CD8-positive, alpha-beta memory T cell (primary cell): ENCODE measurements at places on chromosomes 13 and 19.
A peak's percentile ranks its signal among the peaks of the same experiment; 100 is the strongest.

GRCh38 chr19:24098359-24098758 is 11.4 kb downstream of the ZNF254 start:
- no peak for DNase-seq

- peak; percentile 66 for DNase-seq
Observed at GRCh38 chr19:29277102-29277501, 64.2 kb upstream of the UQCRFS1 start.

GRCh38 chr13:104993708-104994107 is 1541.8 kb downstream of the EFNB2 start:
- no peak for DNase-seq

DNA sequence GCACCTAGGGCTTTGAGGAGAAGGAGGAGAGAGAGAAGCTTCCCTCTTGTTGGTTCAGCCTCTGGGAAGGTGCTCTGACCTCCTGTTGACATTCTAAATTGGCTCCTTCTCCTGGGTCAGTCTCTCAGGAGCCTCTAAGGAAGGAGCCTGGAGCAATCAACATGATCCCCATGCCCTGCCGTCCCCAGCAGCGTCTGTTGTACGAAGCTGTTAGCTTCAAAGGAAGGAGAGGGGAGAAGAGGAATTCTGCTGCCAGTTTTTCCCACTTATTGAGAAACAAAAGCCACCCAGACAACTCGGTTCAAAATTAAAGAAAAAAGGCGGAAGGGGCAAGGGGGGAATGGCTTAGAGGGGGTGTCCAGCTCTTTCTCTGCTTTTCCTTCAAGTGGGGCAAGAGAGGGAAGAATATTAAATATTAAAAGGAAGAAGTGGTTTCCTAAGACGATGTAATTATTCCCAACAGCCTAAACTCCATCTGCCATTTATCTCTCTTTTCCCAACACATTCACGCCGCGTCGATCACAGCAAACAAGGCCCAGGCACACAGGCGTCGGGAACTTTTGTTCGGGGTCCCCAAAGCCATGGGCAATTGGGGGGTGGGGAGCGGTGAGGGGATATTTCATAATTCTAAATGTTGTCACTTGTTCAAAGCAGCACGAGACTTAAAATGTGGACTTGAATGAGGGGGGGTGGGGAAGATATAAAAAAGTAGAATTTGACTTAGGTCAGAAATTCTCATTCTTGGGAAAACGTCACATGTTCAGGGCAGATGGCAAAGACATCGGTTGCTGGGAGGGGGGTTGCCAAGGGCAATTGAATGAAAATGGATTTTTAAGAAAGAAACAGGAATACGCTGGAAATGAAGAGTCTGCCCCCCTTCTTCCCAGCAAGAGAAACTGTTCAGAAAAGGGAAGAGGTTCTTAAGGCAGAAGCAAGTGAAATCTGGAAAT is 116.8 kb upstream of the CACNA1A start:
- no peak for DNase-seq

- no peak for DNase-seq
Observed at GRCh38 chr13:110316196-110316595, 9.1 kb downstream of the COL4A2 start.

- no peak for DNase-seq
Observed at GRCh38 chr13:100213576-100213975, 124.7 kb downstream of the PCCA start.

DNA sequence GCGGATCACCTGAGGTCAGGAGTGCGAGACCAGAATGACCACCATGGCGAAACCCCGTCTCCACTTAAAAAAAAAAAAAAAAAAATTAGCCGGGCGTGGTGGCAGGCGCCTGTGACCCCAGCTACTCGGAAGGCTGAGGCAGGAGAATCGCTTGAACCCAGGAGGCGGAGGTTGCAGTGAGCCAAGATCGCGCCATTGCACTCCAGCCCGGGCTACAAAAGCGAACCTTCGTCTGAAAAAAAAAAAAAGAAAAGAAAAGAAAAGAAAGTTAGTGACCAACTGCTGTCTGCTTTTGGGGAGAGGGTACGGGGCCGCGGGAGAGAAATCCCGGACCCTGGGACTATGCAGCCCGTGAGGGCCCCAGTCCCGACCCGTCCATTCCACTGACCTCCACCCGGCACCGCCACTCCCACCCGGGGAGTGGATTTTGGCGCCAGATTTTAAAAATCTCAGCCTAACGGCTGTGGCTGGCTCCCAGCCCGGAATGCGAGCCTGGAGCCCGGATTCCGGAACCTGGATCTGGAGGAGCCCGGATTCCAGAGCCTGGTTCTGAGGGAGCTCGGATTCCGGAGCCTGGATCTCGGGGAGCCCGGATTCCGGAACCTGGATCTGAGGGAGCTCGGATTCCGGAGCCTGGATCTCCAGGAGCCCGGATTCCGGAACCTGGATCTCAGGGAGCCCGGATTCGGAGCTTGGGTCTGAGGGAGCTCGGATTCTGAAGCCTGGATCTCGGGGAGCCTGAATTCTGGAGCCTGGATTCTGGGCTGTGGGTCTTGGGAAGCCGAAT is 6.1 kb upstream of the LMNB2 start:
- DNase-seq = no peak

GRCh38 chr13:43516401-43516833 is 270.4 kb downstream of the ENOX1 start:
- no peak for DNase-seq

GRCh38 chr19:43606569-43607229 is 5.2 kb upstream of the SRRM5 start:
- no peak for DNase-seq

- no peak for DNase-seq
Observed at GRCh38 chr13:91247768-91248167, 99.7 kb upstream of the MIR17HG start.

- DNase-seq = no peak
Observed at GRCh38 chr13:34513526-34513925, 428.5 kb upstream of the NBEA start.

GRCh38 chr13:100175078-100175802 is 86.3 kb downstream of the PCCA start:
- DNase-seq = no peak

DNA sequence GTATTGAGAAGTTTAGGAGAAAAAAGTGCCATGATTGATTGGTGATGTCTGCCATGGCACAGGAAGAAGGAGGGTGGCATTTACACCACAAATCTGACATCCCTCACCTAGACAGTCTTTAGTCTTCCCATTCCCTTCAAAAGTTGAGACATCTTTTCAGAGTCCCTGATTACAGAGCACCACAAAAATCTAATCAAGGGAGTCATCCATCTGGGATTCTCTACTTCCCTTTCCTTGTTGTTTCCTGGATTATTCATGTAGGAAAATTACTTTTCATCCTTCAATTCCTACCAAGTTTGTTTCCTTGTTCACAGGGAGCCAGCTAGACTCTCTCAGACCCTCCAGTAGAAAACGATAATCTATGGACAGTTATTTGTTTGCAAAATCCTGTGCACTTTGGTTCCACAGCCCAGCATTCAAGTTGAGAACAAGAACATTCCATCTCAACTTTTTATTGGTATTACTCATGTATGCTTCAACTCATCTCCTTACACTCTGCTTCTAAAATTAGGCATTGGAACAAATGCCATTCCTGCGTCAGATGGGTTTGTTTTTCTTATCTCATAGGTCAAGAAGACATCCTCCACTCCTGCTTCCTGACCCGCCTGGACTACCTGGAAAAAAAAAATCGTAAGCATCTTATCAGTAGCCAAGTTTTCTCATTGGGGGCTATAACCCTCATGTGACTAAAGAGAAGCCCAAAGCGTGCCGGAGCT is 259.9 kb downstream of the FOXO1 start:
- no peak for DNase-seq

- no peak for DNase-seq
Observed at GRCh38 chr13:111129465-111130115, 14.5 kb downstream of the ARHGEF7 start.

DNA sequence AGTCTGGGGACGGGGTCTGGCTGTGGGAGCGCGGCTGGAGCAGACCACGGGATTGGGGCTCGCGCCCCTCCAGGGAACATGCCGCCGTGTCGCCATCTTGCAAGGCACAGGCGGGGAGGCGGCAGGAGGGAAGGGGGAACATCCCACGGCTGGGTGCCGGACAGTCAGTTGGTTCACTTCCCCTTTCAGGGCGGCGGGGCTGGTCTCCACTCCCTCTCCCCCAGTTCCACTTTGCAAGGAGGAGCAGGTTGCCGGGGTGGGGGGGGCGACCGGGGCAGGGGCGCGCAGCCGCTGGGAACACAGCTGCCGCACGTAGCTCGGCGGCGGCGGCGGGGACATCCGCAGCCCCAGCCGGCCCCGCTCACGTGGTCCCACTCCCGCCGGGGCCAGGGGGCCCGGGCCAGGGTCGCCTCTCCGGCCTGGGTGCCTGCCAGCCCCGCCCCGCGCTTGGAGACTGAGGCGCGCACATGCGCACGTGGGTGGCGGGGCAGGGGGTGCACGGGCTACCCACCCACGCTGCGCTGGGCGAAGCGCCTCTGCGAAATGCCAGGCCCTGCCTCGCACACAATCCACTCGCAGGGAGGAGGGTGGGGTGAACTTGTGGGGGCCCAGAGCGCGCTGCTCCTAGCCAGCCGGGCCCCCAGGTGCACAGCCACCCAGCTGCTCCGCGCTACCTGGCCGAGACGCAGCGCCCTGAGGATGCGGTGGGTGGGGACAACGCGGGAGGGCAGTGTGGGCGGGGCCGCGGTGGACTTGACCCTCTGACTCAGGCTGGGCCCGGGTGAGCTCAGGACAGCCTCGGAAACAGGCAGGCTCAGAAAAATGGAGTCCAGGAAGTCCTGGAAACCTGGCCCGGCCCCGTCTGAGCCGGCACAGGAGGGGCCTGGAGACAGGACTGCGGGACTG is 6.4 kb downstream of the KLF16 start:
- no peak for DNase-seq

GRCh38 chr13:114119196-114119595 is 13.2 kb downstream of the RASA3 start:
- DNase-seq = no peak

- DNase-seq = no peak
Observed at GRCh38 chr19:19538785-19539166, 711 bp downstream of the CILP2 start.

- peak; percentile 52 for DNase-seq
Observed at GRCh38 chr19:2016041-2016807, 710 bp upstream of the BTBD2 start.

DNA sequence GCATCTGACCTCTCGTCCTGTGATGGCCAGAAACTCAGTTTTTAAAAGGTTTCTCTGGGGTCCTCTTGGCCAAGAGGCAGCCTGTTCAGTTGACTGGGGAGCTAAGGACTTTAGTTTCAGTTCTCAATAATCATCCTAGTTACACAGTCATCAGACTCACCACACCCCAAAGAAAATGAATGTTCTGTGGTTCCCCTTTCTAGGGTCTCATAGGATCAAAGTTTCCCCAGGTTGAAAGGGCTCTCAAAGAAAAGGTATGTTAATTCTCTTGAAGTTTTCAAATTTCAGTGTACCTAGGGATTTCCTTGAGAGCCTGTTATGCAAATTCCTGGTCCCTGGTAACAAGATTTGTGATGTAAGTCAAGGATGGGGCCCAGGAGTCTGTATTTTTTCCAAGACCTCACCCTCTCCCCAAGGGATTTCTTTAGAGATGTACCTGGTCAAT is 94.9 kb downstream of the FAM216B start:
- DNase-seq = no peak

DNA sequence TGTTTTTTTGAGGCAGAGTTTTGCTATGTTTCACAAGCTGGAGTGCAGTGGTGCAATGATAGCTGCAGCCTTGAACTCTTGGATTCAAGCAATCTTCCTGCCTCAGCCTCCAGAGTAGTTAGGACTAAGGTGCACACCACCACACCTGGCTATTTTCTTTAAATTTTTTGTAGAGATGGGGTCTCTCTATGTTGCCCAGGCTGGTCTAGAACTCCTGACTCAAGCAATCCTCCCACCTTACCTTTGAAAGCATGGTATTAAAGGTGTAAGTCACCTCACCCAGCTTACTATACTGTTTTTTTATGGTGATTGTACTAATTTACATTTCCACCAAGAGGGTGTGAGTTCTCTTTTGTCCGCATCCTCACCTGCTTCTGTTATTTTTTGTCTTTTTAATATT is 110.0 kb downstream of the FREM2 start:
- DNase-seq = no peak

GRCh38 chr13:95708391-95708774 is 31.4 kb downstream of the DNAJC3 start:
- DNase-seq = no peak

DNA sequence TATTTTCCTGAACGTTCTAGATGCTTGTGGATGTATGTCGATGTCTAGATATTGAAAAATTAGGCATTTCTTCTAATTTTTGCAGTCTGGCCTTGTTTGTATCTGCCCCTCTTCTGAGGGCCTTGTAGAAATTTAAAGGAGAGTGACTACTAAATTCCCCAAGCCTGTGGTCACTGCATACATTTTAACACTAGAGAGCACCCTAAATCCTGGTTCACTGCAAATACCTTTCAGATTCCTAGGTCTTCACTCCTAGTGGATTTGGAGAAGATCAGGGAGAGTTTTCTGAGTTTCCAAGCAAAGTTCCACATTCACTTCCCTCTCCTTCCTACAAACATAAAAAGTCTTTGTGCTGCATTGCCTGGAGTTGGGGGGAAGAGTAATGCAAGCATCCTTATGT is 1272.5 kb downstream of the OLFM4 start:
- DNase-seq = no peak

DNA sequence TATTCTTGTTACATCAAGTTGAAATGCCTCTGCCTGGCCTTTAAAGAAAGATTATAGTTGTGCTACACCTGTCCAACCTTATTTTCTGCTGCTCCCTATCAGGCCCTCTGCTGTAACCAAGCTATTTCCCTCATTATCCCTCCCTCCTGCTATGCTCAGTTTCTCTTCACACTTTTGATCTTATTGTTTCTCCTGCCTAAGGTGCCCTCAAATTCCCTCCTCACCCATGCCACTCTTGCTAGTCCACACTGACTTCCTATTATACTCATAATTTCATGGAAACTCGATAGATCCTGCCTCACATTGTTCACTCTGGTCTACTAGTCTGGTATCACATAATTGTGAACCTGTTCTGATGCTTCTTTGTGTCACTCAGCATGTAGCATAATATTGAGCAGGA is 19.4 kb upstream of the ESD start:
- DNase-seq = no peak

- no peak for DNase-seq
Observed at GRCh38 chr13:111923439-111923838, 143.5 kb upstream of the SOX1 start.

DNA sequence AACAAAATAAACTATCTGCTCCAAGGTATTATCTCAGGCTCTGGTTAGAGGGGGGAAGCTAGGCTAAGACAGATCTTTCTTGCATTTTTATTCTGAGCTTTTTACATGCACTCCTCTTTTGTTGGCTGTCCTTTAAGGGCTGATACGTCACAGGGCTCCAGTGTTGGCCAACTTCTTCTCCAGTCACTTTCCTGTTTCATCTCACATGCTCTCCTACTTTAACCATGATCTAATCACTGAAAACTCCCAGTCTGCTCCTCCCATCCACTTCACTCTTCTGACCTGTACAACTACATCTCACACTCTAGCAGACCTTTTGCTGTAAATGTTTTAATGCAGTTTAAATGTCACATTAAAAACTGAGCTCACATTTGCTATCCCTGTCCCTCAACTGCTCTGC is 510.0 kb upstream of the KLF12 start:
- no peak for DNase-seq
